ENCODE measurements at places on chromosomes 16 and 17.

- DNase-seq: no peak
These were observed 114.5 kb downstream of the AXIN2 start for GRCh38 chr17:65446838-65447526.

DNA sequence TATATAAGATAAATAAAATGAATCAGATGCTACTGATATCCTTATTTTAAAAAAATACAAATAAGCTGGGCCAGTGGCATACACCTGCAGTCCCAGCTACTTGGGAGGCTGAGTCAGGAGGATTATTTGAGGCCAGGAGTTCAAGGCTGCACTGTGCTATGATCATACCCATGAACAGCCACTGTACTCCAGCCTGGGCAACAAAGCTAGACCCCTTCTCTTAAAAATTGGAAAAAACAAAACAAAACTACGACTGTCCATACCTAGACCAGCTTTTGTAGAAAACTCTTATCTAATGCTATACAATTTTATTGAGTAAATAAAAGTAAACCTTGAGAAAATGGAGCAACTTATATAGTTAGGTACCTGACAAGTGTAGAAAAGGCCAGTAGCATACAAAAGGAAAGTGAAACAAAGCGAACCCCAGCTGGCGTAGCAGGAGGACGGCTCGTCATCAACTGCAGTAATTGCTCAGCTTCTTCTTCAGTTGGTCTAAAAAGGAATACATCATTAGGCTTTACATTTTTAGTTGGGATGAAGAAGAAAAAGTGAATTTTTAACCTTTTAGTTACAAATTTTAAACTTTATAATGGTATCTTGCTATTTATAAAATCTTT is 23.6 kb downstream of the INTS2 start:
- no peak for DNase-seq

DNA sequence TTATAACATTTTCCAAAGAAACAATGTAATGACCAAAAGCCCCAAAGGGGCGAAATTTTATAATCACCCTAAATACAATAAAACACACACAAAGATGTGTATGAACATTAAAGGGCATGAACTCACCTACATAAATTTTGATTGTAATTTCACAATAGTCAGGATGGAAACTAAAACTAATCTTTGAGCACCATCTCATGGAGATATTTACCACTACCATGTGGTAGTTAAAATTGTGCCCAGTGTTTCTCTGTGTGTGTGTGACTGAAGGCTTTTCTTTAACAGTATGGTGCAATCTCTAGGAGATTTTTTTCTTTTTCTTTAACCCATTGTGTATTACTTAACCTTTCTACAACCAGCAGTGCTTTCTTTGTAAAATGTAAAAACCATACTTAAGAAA is 19.7 kb upstream of the MEIOC start:
- DNase-seq: no peak

DNA sequence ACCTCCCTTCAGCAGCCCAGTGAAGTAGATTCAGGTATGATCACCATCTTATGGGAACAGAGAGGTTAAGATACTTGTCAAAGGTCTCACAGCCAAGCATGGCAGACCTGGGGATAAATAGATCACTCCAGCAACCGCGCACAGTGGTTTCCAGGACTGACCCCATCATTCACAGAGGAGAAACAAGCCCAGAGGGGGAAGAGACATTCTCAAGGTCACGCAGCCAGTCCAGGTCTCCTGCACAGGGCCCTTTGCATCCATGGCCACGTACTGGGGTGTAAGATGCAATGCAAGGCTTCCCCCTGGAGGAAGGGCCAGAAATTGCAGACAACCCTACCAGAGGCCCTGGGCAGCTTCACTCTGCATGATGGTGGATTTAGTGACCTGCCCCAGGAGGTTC is 19.9 kb downstream of the TLE7 start:
- DNase-seq: peak; percentile 13

- no peak for DNase-seq
These were observed 62.4 kb downstream of the BAIAP2 start for GRCh38 chr17:81097134-81097942.

GRCh38 chr16:83532634-83533033 is 275.1 kb upstream of the HSBP1 start:
- no peak for DNase-seq

GRCh38 chr16:16096121-16096857 is 127.0 kb downstream of the ABCC6 start:
- no peak for DNase-seq

DNA sequence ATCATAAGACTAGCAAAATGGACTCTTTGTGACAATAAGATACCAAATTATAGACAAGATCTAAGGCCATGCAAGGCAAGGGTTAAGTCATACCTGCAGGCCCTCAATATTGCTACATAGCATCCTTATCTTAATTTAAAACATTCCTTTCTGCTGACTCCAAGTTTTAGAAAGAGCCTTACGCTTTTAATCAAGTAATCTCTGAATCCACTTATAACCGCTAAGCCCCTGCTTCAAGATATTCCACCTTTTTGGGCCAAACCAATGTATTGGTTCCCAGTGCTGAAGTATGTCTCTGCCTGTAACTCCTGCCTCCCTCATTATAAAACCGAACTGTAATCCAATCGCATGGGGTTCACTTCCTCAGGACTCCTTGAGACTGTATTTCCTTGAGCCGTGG is 255.4 kb downstream of the PHKB start:
- no peak for DNase-seq

GRCh38 chr17:44197980-44198720 is 1.5 kb downstream of the ATXN7L3 start:
- no peak for DNase-seq

DNA sequence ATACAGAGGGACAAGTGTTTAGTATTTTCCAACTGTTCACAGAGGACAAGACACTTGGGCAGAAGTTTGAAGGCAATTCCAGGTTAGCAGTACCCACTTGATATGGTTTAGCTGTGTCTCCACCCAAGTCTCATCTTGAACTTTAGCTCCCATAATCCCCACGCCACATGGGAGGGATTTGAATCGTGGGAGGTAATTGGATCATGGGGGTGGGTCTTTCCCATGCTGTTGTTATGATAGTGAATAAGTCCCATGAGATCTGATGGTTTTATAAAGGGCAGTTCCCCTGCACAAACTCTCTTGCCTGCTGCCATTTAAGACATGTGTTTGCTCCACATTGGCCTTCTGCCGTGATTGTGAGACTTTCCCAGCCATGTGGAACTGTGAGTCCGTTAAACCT is 668.9 kb downstream of the MAF start:
- no peak for DNase-seq

- DNase-seq: no peak
These were observed 33.0 kb upstream of the TOM1L1 start for GRCh38 chr17:54867634-54868033.

DNA sequence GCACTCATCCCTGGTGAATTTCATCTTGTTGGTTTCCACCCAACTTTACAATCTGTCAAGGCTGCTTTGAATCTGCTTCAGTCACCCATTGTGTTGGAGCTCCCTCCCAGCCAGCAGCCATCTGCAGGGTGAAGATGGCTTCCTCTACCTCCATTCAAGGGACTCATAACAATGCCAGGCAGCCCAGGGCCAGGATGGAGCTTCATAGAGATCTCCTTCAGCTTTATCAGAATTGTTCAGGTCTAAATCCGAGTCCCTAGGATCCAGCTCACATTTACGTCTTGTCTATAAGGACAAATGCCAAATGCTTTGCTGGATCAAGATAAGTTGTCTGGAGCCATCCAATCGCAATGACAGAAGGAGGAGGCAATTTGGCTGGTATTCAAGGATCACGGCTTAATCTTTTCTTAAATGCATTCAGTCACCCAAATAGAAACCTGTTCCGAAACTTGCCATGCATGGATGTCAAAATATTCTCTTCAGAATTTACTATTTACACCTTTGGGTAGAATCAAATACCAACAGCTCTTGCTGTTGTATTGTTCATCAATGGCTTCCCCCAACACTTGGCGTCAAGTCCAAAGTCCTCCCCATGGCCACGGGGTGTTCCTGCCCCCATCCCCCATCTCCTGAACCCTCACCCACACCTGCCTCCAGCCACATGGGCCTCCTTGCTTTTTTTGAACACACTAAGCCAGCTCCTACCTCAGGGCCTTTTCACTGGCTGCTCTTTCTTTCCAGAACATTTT is 3.8 kb upstream of the FAM171A2 start:
- DNase-seq: no peak

GRCh38 chr17:3610523-3610922 is 1.3 kb upstream of the TRPV1 start:
- no peak for DNase-seq

- no peak for DNase-seq
These were observed 86.0 kb upstream of the KIF2B start for GRCh38 chr17:53736516-53737240.

DNA sequence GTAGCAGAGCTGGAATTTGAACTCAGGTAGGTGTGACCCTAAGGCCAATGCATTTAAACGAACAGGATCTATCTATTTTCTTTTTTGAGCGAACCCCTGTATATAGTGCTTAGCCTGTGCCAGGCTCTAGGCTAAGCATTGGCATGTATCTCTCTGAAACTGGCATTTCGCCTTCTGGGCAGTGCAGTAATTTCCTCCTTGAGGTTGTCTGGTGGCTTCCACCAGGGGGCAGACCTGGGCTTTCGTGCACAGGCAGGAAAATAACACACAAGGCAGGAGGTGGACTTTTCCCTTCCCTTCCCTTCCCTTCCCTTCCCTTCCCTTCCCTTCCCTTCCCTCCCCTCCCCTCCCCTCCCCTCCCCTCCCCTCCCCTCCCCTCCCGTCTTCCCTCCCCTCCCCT is 34.4 kb upstream of the PRKCB start:
- DNase-seq: no peak

DNA sequence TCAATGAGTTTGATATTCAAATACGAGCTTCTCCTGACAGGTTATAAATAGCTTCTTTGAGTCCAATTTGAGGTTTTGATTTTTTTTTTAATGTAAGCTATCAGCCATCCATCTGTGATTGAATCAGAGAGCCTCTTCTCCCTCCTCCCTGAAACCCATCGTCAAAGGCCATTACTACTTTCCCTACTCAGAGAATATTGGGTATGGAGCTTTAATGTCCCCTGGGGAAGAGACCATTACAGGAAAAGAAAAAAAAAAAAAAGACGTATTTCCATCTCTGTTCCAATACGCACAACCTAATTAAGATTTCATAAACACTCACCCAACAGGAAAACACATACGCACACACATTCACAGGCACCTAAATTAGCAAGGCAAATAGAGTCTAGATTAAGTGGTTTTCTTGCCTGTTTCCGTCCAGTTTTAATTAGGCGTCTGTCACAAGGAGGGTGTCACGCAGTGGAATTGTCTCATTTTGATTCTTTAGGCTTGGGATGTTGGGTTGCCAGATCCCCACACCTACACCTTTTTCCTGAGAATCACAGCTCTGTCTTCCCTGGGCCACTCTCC is 194.3 kb upstream of the RPL38 start:
- no peak for DNase-seq

GRCh38 chr17:28574526-28574925 is 2.2 kb downstream of the ALDOC start:
- no peak for DNase-seq

DNA sequence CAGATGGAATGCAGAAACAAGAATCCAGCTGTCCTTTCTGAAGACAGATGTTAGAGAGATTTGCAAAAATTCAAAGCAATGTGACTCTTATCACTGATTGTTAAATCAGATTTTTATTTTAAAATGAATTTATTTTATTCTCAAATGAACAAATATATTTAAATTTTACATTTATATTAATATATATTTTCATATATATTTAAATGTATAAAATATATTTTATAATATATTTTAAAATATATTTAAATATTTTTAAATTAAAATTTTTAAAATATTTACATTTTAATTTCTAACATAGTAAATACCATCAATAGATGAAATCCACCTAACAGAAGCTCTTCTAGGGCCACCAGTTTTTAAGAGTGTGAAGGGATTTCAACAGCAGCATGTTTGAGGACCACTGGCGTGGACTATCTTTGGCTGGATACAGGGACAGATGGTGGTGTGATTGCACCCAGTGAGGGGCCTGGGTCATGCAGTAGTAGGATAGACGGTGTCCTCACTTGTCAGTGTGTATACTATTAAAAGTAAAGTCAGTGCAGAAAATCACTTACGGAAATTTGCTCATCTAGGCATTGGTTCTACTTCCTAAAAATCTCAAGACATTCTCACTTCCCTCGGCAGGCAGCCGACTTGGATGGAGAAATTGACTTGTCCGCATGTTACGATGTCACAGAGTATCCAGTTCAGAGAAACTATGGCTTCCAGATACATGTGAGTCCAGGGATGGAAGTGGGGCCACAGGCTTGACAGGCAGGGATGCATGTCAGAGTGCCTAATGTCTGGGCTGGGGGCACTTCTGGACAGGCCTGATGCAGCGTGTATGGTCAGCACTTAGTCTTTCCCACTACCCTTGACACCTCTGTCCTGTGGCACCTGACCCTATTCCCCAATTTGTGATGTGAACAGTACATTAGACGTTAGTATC is 56.3 kb downstream of the PLD6 start:
- DNase-seq: no peak

- no peak for DNase-seq
These were observed 100.5 kb downstream of the AIPL1 start for GRCh38 chr17:6334386-6334785.

- no peak for DNase-seq
These were observed 26.6 kb downstream of the SMARCE1 start for GRCh38 chr17:40621019-40621418.

DNA sequence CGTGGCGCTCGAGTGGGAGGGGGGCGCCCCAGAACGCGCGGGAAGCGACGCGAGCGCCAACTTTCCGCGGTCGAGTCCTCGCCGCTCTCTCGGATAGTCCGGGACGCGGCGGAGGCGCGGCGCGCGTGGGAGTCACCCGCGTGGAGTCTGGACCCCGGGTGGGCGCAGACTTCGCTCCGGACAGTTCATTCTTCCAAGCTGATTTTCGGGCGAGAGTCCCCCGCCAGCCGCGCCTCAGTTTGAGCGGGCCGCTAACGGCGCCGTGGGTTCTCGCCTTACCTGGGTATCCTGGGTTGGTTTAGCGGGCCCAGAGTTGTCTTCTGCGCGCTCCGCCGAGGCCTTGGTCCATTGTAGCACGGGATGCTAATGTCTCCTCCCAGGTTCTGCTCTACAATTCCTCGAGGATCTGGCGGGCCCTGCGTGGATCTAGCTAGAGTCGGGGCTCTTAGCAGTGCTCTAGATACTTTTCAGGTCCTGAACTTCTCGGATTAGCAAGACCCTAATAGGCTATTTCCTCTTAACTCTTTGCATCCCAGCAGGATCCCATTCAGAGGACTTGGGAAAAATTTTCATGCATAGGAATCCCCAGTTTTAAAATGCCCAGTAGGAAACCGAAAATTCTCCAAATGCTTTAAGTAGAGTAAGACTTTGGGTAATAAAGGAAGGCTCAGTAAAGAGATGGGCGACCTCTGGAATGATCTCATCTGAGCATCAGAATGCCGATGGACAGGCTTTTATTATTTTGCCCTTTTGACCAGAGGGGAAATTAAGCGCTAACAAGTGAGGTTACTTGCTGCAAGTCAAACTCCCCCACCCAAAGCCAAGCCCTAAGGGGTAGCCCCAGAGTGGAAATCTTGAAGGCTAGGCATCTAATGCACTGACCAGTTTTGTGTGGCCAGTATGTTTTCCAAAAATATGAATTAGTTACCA is 537 bp upstream of the GJC1 start:
- no peak for DNase-seq
